ENCODE measurements at places on chromosomes 4 and X.

DNA sequence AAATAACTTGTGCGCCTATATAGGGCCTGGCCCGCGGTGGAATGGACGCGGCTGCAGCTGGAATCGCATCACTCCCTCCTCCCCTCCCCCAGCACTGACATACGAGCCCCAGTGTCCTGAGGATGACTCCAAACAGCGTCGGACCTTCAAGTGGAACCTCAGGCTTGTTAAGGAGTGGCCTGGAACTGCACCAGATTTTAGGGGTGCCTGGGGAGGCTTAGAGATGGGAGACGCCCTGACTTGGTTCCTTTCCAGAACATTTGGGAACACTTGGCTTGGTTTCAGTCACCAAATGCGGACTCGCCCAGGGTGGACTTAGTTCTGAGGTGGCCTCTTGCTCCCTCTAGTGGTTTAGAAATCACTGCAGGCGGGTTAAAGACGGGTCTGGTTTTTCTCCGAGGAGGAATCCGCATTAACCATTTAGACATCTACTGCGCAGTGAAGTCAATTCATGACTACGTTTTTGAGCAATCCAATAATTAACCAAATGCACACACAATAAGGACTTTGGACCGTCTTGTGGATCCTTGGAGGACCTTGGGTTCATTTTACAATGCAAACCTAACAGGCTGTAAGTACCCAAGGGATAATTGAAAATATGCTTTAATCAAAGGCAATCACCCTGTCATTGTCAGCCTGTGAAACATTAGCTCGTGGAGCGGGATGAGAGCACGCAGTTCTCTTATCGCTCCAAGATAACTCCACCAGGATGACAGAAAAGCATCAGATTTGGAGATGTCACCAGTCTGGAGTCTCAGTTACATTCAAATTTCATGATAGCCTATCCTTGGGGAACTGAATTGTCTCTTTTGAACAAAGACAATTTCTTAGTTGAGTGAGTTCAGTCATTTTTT is 11.2 kb upstream of the PDGFRA start:
- peak; percentile 81 for DNase-seq

GRCh38 chr4:6516762-6517161 is 44.3 kb upstream of the PPP2R2C start:
- no peak for DNase-seq

DNA sequence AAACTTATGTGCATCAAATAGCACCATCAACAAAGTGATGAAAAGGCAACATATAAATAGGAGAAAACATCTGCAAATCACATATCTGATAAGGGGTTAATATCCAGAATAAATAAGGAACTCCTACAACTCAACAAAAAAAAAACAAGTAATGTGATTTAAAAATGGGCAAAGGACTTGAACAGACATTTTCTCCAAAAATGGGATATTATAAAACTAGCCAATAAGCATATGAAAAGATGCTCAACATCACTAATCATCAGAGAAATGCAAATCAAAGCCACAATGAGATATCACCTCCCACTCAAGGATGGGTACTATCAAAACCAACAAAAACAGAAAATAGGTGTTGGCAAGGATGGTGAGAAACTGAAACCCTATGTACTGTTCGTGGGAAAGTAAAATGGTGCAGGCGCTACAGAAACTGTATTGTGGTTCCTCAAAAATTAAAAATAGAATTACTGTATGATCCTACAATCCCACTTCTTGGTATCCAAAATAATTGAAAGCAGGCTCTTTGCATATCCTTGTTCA is 2.4 kb downstream of the DNAJB14 start:
- no peak for DNase-seq

GRCh38 chr4:120922381-120923206 is at the start of gene PRDM5:
TSS of gene PRDM5 (minus strand) at chr4:120922726. CDS start at chr4:120922608, 118 bp downstream.
- DNase-seq, result peak; percentile 47

GRCh38 chr4:40940317-40940741 is 190.6 kb downstream of the NSUN7 start:
- DNase-seq, result no peak

- DNase-seq, result no peak
Measured at GRCh38 chrX:3653111-3653510, 60.3 kb downstream of the PRKX start.

- no peak for DNase-seq
Measured at GRCh38 chrX:24777660-24778059, 83.9 kb downstream of the POLA1 start.

- DNase-seq, result no peak
Measured at GRCh38 chr4:42150653-42151567, 1.5 kb downstream of the BEND4 start.

DNA sequence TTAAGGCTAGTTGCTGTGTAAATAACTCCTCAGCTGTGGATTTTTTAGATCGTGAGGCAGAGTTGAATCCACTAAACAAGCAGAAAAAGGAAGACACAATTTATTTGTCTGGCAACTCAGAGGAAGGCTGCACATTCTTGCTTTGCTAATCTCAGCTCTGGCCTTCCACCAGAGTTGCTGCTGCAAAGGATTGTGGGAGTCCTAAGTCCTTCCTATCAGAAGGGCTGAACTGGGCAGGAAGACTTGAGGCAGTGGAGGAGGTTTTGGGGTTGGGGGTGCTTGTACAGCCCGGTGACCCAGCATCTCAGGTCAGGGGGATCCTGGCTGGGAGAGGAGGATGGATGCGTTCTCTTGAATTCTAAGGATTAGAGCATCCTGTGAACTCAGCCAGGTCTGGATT is 11.0 kb upstream of the VSIG1 start:
- no peak for DNase-seq

- peak; percentile 74 for DNase-seq
Measured at GRCh38 chrX:129925305-129926092, 19.5 kb downstream of the UTP14A start.

- no peak for DNase-seq
Measured at GRCh38 chr4:122796801-122797404, 29.7 kb upstream of the FGF2 start.

- no peak for DNase-seq
Measured at GRCh38 chr4:136112116-136112515, 1420.2 kb downstream of the PCDH18 start.

DNA sequence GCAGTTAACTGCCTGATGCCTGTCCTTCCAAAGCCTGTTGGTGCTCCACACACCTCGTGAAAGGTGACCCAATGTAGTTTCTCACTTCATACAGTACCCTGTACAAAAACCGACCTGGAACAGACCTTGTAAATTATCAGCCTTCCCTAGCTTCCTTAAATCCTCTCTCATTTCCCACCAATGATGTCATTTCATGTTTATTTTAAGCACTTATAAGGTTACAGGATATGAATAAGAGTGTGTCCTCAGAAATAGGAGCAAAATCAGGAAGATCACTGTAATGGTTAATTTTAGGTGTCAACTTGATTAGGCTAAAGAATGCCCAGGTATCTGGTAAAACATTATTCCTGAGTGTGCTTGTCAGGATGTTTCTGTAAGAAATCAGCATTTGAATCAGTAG is 44.7 kb downstream of the TMEM150C start:
- peak; percentile 81 for DNase-seq

DNA sequence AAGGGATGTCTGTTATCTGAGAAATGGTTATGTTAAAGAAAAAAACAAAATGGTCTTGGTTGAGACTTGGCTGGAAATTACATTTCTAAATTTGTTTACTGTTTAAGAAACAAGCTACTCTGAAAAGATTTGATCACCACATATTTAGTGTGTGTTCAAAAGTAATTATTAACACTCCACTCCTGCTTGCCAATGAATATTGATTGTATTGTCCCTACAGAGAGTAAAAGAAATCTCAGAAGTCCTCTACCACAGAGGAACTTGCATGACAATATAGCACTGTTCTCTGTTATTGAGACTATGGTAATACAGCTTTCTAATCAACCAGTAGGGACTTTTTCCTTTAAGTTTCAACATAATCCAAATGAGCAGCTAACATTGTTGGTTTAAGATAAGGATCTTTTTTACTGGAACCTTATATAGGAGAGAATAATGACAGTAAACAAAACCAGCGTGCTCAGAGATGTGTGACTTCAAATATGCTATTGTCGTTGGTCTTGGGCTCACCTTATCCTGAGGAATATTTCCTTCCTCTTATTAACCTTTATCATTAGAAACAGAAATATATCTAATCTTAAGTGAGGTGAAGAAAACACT is 47.6 kb downstream of the CXCL13 start:
- DNase-seq, result no peak

- no peak for DNase-seq
Measured at GRCh38 chrX:44952329-44953027, 79.5 kb downstream of the KDM6A start.

DNA sequence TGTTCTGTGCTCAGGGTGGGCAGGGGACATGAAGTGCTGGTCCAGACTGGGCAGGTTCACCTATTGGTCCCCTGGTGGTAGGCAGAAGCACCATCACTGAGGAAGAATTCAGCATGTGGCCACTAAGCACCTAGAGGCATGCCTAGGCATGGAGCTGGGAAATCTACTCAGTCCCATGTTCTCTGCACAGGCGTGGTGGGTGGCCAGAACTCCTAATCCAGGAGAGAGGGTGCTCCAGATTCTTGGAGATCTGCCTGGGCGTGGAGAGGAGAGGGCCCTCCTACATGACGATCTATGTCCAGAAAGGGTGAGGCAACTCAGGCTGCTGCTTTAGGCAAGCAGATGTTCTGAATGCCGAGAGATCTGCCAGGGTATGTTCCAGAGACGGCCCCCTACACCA is 44.6 kb upstream of the MAGEC2 start:
- no peak for DNase-seq

GRCh38 chr4:182937268-182938204 is 20.4 kb upstream of the DCTD start:
- DNase-seq, result no peak

GRCh38 chrX:133590703-133591505 is 175.6 kb upstream of the GPC4 start:
- peak; percentile 47 for DNase-seq

GRCh38 chr4:53959343-53960120 is 104.9 kb downstream of the CHIC2 start:
- no peak for DNase-seq

DNA sequence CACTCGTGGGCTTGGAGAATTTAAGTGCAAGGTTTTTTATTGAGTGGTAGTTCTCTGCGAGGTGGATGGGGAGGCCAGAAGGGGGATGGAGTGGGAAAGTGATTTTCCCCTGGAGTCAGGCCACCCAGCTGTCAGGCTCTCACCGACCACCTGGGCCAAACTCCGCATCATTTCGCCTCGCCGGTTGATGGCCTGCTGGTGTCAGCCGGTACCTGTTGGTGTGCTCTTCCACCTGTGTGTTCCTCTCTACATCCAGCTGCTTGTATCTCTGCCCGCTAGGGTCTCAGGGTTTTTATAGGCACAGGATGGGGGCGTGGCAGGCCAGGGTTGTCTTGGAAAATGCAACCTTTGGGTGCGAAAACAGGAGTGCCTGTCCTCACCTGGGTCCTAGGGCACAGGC is 200.9 kb downstream of the DACH2 start:
- no peak for DNase-seq

GRCh38 chrX:13305108-13305507 is 14.7 kb downstream of the ATXN3L start:
- no peak for DNase-seq

DNA sequence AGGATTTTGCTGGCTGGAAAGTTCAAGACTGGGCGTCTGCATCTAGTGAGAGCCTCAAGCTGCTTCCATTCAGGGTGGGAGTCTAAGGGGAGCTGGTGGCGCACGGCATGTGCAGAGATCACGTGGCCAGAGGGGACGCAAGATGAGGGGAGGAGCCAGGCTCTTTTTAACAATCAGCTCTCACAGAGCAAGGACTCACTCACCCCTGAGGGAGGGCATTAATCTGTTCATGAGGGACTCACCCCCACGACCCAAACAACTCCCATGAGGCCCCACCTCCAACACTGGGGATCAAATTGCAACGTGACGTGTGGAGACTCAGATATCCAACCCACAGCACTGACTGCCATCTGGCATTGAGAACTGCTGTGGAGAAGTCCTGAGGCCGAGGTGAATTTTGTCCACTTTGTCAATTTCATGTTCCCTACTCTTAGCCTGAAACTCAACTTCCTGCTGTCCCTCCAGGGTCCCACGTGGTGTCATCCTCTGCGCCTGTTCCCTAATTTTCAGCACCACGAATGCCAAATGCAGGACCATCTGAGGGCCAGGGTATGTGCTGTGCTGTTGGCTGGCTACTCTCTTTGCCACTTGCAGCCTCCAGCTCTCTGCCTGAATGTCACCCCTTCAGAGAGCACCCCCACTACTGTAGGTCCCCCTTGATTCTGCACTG is 5.6 kb downstream of the ZFP92 start:
- DNase-seq, result no peak

- peak; percentile 8 for DNase-seq
Measured at GRCh38 chr4:146495269-146495668, 26.5 kb downstream of the SLC10A7 start.
